ENCODE measurements at places on chromosomes 7 and 10. TPM values are rescaled to one million over a fixed set of nuclear protein-coding genes. Genes with fewer than 3 reads are reported as not detected.

The WEE2 gene
- not detected for polyA plus RNA-seq

The C10orf53 gene
- not detected for polyA plus RNA-seq

The SPDYE5 gene
- polyA plus RNA-seq: 0.24 TPM

The CLEC5A gene
- polyA plus RNA-seq: not detected

The ZC3HAV1 gene
- polyA plus RNA-seq: 93.1 TPM

The ECHDC3 gene
- polyA plus RNA-seq: 0.73 TPM

The OIT3 gene
- polyA plus RNA-seq: not detected

The ADD3 gene
- 344 TPM for polyA plus RNA-seq

The SLC18A2 gene
- 0.19 TPM for polyA plus RNA-seq

The PROSER2 gene
- polyA plus RNA-seq: not detected

The HOGA1 gene
- polyA plus RNA-seq: not detected

The MYH16 gene
- not detected for polyA plus RNA-seq

The GJD4 gene
- not detected for polyA plus RNA-seq

The FAM241B gene
- 1.2 TPM for polyA plus RNA-seq

The GRM3 gene
- not detected for polyA plus RNA-seq

The CYP2C19 gene
- not detected for polyA plus RNA-seq

The AFAP1L2 gene
- polyA plus RNA-seq: 3.0 TPM

The FAM20C gene
- not detected for polyA plus RNA-seq

The SPDYE2 gene
- 1.2 TPM for polyA plus RNA-seq

The IQUB gene
- not detected for polyA plus RNA-seq

The ZNF138 gene
- polyA plus RNA-seq: 16.0 TPM

The ZNF3 gene
- polyA plus RNA-seq: 31.7 TPM

The ACTL6B gene
- polyA plus RNA-seq: not detected

The ASZ1 gene
- polyA plus RNA-seq: not detected

The SORCS1 gene
- not detected for polyA plus RNA-seq

The BAG3 gene
- 3.9 TPM for polyA plus RNA-seq

The NPY4R gene
- not detected for polyA plus RNA-seq

The SYT15 gene
- polyA plus RNA-seq: 0.45 TPM

The DYNC1I1 gene
- polyA plus RNA-seq: not detected

The SUN3 gene
- polyA plus RNA-seq: not detected

The NAT16 gene
- polyA plus RNA-seq: not detected

The COBL gene
- not detected for polyA plus RNA-seq

The TMEM176B gene
- 2.4 TPM for polyA plus RNA-seq

The FAM25C gene
- polyA plus RNA-seq: not detected

The GPR26 gene
- polyA plus RNA-seq: not detected

The RASA4B gene
- 7.4 TPM for polyA plus RNA-seq

The FKBP9 gene
- polyA plus RNA-seq: 0.30 TPM

The HOXA10 gene
- polyA plus RNA-seq: 0.70 TPM

The POLL gene
- polyA plus RNA-seq: 16.5 TPM

The DPP6 gene
- not detected for polyA plus RNA-seq

The GNGT1 gene
- polyA plus RNA-seq: not detected

The NUTM2B gene
- polyA plus RNA-seq: 0.21 TPM

The GATA3 gene
- 2.0 TPM for polyA plus RNA-seq

The ASIC3 gene
- polyA plus RNA-seq: not detected

The LARP4B gene
- 31.3 TPM for polyA plus RNA-seq

The NPSR1 gene
- not detected for polyA plus RNA-seq

The NPTX2 gene
- polyA plus RNA-seq: not detected

The RBM17 gene
- polyA plus RNA-seq: 118 TPM

The ACBD7 gene
- polyA plus RNA-seq: not detected

The FRAT1 gene
- polyA plus RNA-seq: 6.2 TPM

The ITIH5 gene
- not detected for polyA plus RNA-seq

The SMKR1 gene
- 8.3 TPM for polyA plus RNA-seq

The MUC12 gene
- polyA plus RNA-seq: not detected

The RBP3 gene
- not detected for polyA plus RNA-seq

The VSTM2A gene
- polyA plus RNA-seq: not detected

The METTL27 gene
- not detected for polyA plus RNA-seq
